ENCODE measurements at places on chromosomes 13 and 19.

GRCh38 chr13:34627509-34628208, 314.4 kb upstream of the NBEA start:
- peak; percentile 50 for DNase-seq

- DNase-seq = no peak
These were observed 56.4 kb upstream of the NPAS1 start for GRCh38 chr19:46963093-46963734.

DNA sequence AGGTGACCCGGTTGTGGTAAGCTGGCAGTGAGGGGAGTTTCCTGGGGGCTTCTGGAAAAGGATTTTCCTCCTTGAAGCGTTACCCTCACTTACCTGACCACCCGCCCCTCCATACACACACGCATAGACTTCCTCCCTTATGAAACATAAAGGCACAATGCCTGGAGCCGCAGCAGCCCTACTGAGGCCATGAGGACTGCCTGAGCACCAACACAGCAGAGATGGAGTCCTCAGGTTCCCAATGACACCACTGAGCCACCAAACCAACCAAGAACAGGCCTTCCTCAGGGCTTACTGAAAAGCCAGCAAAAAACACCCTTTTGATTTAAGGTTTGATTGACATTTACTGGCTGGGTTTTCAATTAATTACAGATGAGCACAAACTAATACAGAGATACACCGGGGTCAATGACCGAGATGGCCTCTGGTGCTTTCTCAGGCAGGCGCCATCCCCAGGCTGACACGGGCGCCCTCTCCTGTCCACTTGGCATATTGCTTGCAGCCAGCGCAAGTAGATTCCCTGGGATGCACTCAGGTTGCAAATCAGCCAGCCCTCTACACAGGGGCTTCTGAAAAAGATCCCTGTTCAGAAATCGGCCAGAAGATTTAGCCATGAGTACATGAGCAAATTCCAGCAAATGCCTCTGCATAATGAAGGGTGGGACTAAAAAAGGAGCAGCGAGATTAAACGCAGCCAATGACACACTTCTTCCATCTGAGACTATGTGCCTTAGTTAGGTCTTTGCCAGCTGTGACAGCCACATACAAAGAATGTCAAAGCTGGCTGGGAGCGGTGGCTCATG, 14.8 kb downstream of the OPA3 start:
- DNase-seq = peak; percentile 84

GRCh38 chr19:1416014-1416841, 8.8 kb downstream of the DAZAP1 start:
- DNase-seq = no peak

- DNase-seq = peak; percentile 75
These were observed 43.1 kb downstream of the CYP4F22 start for GRCh38 chr19:15551293-15552004.

GRCh38 chr19:34489175-34489574, 7.6 kb downstream of the WTIP start:
- no peak for DNase-seq

GRCh38 chr19:13899912-13900584, 5.9 kb downstream of the BRME1 start:
- no peak for DNase-seq

- no peak for DNase-seq
These were observed 131.5 kb upstream of the MCF2L start for GRCh38 chr13:112837371-112838037.

- no peak for DNase-seq
These were observed 231.5 kb upstream of the SPRY2 start for GRCh38 chr13:80572308-80572922.

- DNase-seq = no peak
These were observed 277.9 kb downstream of the TSHZ3 start for GRCh38 chr19:31071136-31071855.

- no peak for DNase-seq
These were observed 112.3 kb upstream of the ZNF507 start for GRCh38 chr19:32233091-32233490.

- DNase-seq = peak; percentile 85
These were observed at the start of gene SYDE1 for GRCh38 chr19:15107061-15108010. TSS of gene SYDE1 (plus strand) at chr19:15107401. CDS start at chr19:15107434, 33 bp downstream.

- DNase-seq = no peak
These were observed 274.5 kb downstream of the LMO7 start for GRCh38 chr13:75910591-75910990.

DNA sequence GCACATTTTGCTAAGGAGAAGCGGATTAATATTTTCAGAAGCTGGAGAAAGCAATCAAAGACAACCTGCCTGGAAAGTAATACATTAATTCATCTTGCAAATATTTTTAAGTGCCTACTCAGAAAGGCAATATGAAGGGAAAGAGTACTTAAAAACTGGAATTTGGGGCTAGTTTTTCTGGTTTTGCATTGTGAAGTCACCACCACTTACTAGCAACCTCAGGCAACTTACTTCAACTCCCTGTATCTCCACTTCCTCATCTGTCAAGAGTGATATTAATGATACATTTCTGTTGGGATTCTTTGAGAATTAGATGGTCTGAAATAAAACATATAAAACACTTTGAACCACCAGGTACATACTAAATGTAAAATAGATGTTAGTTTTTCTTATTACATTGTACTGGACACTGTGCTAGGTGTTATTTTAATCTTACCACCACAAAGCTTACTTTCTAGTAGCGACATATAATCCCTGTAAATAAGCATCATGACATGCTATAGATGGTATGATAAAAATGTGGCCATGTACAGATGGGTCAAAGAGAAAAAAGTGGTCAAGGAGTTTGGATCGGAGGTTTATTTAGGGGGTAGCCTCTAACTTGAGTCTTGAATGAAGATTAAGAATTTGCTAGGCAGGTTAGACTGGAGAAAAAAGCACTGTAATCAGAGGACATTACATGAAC, 101.2 kb downstream of the SPRY2 start:
- no peak for DNase-seq

- DNase-seq = no peak
These were observed 617.7 kb downstream of the DCT start for GRCh38 chr13:93861818-93862217.

- DNase-seq = no peak
These were observed 444.8 kb downstream of the SLITRK5 start for GRCh38 chr13:88115976-88116375.

- no peak for DNase-seq
These were observed 34.8 kb upstream of the C1QTNF9 start for GRCh38 chr13:24274452-24275021.

DNA sequence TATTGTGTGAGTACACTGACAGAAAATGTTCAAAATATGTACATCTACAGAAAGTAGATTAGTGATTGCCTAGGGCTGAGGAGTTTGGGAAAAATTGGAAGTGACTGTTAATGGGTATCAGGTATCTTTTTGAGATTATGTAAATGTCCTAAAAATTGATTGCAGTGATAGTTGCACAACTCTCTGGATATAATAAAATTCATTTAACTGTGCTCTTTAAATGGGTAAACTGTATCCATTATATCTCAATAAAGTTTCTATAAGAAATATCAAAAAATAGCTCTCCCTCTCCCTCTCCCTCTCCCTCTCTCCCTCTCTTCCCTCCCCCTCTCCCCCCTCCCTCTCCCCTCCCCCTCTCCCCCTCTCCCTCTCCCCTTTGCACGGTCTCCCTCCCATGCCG, 9.4 kb upstream of the ZNF227 start:
- DNase-seq = no peak

GRCh38 chr13:59356607-59357006, 807.1 kb downstream of the DIAPH3 start:
- no peak for DNase-seq

DNA sequence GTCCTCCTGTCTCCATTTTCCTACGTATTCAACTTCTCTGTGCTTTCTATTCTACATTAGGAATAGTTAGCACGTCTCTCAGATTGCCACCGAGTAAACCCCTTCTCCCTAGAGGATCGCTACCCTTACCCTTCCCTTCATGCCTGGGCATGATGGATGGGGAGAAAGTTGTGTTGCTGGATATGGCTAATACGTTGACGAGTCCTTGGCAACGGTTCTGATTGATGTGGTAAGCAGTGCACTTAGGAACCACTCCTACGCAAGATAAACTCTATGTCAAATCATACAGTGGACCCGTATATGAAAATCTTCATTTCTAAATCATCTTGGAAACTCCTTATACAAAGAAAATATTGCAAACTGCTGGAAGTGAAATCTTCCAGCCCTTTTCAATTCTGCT, 224.5 kb downstream of the EFNB2 start:
- DNase-seq = no peak

- no peak for DNase-seq
These were observed 157.4 kb downstream of the MZT1 start for GRCh38 chr13:72570019-72570418.

DNA sequence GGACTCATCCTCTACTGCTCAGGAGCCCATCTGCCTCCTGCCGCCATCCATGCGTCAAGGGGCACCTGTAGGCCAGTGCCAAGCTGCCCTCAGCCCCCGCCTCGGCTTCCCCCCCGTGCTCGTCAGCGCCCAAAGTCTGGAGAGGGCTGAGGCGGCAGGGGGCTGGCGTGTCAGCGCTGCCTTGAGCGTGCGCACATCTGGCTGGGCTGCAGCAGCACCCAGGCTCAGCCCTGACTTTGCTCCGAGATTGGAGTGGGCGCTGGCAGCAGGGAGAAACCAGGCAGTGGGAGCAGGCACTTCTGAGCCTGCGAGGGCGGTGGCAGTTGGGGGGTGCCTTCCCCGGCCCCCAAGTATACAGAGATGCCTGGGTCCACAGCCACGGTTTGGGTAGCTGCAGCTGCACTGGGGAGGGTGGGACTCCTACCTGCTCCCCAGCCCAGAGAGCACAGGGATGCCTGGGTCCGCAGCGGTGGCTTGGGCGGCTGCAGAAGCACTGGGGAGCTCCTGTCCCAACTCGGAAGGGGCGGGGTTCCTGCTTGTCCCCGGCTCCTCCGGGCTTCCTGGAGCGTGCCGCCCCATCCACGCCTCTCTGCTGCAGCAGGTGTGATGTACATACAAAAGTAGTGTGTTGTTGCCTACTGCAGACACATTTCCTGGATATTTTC, 44.8 kb upstream of the LPAR6 start:
- DNase-seq = no peak

DNA sequence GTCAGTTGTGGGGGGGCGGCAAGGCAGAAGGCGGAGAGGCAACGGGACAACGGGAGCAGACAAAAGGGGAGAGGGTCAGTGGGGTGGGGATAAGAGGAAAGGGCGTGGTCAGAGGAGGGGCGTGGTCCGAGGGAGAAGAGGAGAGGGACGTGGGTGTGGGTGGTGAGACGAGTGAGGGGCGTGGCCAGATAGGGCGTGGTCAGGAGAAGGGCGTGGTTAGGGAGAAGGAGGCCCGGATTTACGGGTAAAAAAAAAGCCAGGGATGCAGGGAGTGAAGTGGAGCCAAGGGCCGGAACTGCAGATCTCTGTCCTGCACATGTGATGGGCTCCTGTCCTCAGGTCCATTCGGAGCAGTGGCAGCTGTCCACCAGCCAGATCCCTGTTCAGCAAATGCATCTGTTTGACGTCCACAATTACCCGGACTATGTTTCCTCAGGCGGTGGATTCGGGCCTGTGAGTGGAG, 21.5 kb downstream of the CPT1C start:
- DNase-seq = peak; percentile 79

Measured in ecto neural progenitor cell (in vitro differentiated cells).